ENCODE measurements at places on chromosomes 11 and 22.

DNA sequence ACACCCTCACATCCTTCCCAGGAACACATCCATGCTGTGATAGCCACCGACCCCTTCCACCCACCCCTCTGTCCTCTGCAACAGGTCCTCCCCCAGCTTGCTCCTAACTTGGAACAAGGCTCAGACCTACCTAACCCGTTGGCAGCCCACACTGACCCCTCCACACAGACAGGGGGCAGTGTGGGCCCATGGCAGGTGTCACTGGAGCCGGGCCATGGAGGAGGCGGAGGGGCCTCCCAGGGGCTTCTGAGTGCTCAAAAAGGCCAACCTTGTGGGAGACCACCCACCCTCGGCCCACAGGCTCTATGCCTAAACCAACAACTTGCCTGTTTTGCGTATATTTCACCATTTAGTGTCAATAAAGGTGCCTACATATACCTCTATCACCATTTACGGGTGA, 57.0 kb downstream of the CERK start:
- no peak for DNase-seq

DNA sequence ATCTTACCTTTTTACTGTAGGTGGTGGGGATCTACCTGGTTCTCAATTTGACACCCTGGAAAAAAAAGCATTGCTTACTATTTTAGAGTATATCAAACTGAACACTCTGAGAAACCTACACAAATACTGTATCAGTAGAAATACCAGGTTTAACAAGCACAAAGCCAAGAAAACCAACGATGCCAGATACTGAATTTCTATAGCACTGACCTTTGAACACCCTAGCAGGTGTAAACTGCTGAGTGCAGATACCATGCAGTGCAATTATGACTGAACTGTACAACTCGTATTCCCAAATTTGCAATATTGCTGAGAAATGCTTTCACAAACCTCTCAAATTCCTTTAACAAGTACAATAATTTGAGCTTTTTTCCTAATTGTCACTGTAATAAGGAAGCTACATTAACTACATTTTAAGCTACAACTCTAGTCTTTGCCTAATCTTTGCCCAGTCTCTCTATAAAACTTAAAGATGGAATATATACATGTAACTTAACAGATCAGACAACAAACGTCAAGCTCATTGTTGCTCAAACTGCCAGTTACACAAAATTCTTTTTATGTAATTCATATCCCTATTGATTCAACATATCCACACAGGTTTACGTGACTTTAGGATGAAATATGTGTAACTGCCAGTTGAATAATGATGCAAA, 8.9 kb downstream of the TAF1D start:
- no peak for DNase-seq

- DNase-seq, result no peak
Observed at GRCh38 chr11:70326365-70326811, 55.9 kb downstream of the PPFIA1 start.

DNA sequence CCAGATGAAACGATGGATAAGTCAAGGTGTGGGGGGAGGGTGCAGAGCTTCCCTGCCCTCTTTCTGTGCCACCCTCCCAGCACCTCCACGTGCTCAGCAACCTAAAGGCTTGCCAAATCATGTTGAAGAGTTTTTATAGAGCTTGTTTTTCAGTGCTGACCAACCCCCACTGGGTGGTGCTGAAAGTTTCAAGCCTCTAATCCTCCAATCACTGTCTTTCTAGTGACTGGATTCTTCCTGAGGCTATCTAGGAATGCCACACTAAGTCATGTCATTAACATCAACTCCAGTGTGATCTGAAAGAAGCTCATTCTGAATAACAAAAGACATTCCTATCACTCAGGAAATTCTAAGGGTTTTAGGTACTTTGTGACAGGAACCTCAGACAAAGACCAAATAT, 382.6 kb downstream of the DYNC2H1 start:
- DNase-seq, result no peak

GRCh38 chr22:19970479-19971275, 29.1 kb upstream of the TXNRD2 start:
- DNase-seq, result peak; percentile 74

GRCh38 chr11:2529173-2529572, 84.4 kb downstream of the KCNQ1 start:
- DNase-seq, result no peak

- no peak for DNase-seq
Observed at GRCh38 chr11:117970400-117971024, 15.7 kb upstream of the IL10RA start.

DNA sequence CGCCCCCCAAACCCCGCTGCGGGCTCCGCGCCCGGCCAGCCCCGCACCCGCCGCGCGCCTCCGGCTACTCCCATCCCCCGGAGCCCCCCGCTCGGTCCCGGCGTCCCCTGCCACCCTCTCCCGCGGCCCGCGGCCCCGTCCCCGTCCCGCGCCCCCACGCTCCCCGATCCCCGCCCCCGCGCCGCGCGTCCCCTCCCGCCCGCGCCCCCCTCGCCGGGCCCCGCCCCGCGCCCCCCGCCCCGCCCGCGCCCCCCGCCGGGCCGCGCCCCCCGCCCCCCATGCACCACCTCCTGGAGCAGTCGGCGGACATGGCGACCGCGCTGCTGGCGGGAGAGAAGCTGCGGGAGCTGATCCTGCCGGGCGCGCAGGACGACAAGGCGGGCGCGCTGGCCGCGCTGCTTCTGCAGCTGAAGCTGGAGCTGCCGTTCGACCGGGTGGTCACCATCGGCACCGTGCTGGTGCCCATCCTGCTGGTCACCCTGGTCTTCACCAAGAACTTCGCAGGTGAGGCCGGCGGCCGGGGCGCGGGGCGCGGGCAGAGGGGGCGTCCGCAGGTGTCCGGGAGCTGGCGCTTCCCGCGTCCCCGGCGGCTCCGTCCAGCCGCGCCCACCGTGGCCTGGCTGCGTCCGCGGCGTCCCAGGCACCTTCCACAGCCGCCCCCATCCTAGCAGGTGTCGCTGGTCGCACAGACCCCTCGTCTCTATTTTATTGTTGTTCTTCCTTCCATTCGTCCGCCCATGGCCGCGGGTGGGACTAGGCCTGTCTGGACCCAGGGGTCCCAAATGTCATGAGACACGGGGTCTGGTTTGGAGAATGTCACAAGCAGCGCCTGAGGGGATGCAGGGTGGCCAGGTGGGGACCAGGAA, at the start of gene PANX2:
Gene PANX2 (plus strand): TSS at position 279 of the 866 bp plus-strand sequence. CDS start 0 bp downstream, at position 279.
- no peak for DNase-seq

GRCh38 chr22:26789951-26790350, 132.6 kb downstream of the MIAT start:
- no peak for DNase-seq

DNA sequence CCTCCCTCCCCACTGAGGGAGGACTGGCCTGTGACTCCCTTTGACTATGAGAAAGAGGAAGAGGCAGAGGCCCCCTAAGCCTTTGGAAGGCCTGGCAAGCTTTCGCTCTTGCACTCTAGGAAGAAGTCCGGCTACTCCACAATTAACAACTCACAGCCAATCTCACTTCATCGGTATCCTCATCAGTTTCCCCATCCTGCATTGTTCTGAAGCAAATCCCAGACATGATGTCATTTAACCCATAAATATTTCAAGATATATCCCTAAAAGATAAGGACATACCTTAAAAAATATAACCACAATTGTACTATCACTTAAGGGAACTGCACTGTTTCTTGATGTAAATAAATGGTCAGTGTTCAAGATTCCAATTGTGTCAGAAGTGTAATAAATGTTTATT, 63.1 kb downstream of the CWC15 start:
- DNase-seq, result no peak

GRCh38 chr11:47506373-47506772, 46.6 kb downstream of the CELF1 start:
- DNase-seq, result no peak

- DNase-seq, result no peak
Observed at GRCh38 chr22:30392661-30393321, 4.0 kb upstream of the SEC14L2 start.

DNA sequence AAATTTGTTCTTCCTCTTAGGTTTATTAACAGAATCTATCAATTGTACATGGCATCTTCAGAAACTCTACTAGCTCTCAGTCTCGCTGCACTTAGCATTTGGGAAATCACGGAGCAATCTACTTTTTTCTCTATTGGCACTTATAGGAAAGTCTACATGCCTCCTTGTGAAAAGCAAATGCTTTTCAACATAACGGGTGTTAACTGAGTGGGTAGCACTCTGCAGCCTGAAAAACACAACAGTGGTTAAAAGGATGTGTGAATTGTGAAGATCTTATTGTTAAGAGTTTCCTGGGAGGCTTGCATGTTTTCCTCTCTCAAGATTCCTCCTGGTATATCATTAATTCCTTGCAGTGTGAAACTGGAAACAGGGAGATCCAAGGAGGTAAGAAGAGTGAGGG, 204.2 kb upstream of the SESN3 start:
- DNase-seq, result no peak

GRCh38 chr11:71183878-71184277, 68.5 kb downstream of the SHANK2 start:
- no peak for DNase-seq

DNA sequence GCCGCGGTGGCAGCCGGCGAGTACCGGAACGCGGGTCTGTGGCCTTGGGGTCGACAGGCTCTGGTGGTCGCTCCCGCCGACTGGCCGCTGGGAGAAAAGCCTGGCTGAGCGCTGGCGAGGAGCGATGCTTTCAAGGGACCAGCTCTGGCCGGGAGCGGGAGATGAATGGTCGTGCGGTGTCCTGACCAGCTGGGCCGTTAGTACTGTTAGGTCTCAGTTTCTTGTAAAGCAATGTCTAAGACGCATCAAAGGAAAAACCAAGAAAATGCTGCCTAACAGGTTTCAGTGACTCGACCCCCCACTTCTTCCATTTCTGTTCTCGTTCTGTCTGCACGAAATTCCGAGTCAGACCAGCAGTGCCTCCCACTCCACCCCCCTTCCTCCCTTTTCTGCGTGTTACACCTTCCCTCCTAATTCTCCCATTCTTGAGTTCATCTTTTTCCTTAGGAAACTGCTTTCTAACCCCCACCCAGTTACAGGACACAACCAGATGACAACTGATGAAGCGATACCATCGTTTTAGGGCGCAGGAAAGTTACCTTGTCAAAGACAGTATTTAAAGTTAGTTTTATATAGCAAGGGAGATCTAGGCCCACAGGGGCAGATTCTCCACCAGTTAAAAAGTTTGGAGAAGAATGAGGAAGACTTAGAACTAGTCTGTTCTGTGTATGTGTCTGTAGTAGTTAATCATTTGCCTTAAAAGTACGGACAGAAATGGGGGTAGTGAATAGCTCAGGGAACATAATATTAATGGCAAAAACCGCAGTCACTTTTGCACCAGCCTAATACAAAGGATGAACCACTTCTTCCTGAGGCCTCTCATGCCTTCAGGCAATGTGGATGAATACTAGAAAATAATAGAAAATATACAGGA, 1.0 kb downstream of the CUL5 start:
- DNase-seq, result no peak

DNA sequence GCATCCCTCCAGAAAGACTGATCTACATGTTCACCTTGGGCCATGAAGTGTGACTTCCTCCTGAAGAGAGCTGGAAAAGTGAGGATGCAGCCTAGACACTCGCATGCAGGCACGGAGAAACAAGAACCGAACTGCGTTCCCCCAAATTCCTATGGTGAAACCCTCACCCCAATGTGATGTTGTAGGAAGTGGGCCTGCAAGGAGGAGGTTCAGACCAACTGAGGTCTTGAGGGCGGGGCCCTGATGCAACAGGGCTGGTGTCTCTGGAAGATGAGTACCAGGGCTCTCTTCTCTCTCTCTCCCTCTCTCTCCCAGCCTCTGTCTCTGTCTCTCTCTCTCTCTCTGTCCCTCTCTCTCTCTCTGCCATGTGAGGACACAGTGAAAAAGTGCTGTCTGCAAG, 501.1 kb downstream of the BRD1 start:
- no peak for DNase-seq

GRCh38 chr11:59968395-59968783, 4.6 kb downstream of the OOSP4A start:
- no peak for DNase-seq

GRCh38 chr11:12591706-12592105, 82.5 kb upstream of the TEAD1 start:
- DNase-seq, result no peak
